ENCODE measurements at places on chromosomes 13 and 19. TPM values are rescaled to one million over a fixed set of nuclear protein-coding genes. Genes with fewer than 3 reads are reported as not detected.

DNA sequence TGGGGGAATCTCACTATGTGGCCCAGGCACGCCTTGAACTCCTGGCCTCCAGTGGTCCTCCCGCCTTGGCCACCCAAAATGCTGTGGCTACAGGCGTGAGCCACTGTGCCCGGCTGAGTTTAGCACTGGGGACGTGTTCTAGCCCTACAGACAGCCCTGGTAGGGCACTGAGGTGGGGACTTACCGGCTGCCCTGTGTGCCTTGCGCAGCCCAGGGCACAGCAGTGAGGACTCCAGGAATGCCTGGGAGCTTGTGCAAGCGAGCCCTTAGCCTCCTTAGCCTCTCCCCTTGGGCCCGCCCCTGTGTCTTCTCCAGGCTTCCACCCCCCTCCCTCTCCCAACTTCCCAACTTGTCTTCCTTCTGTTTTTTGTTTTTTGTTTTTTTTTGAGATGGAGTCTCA lies 21.0 kb downstream of the CCNE1 start:
- DNase-seq, result no peak

- DNase-seq, result no peak
Measured at GRCh38 chr13:41916173-41916954, 44.5 kb downstream of the VWA8 start.

DNA sequence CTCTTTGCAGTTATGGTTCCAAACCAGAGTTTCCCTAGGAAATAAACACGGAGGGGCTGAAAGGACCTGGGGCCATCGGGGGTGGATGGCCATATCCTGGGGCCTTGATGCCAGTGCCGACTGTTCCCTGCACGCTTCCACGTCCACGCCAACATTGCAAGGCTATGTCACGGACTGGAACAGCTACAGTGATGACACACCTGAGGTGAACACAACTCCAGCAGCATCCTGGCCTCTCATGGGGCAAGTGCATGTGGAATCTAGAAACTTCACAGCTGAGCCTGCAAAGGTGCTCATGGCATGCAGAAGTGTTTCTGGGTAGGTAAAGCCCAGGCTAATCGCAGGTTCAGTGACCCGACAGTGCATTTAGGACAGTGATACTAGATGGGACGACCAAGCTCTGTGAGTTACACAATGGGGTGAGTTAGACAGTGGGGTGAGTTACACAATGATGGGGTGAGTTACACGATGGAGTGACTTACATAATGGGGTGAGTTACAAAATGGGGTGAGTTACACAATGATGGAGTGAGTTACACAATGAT lies 52.0 kb upstream of the GAS6 start:
- DNase-seq, result peak; percentile 25

PDE4C gene
- not detected for total RNA-seq

POU2F2 gene
- 1.2 TPM for total RNA-seq

LILRA2 gene
- 0.66 TPM for total RNA-seq

GRCh38 chr13:110912651-110913051 lies 2.2 kb downstream of the ANKRD10 start:
- no peak for DNase-seq

PLK5 gene
- 0.44 TPM for total RNA-seq

GRCh38 chr13:40657307-40657706 lies 9.1 kb downstream of the FOXO1 start:
- no peak for DNase-seq

DNA sequence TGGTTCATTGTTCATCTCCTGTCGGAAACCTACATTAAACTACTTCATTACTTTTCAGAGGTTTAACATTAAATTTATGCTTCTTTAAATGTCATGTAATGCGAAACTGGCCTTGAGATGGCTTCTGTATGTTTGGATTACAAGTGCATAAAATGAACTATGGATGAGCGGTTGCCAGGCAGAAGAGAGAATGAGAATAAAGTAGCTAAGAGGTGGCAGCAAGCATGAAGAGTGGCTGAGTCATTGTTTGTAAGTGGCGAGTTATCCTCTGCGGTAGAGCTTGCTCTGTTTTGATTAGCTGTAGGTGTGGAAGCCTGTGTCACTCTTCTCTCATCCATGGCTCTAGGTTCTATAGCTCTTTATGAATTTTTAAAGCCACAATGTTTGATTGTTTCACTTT lies 1139.6 kb upstream of the PCDH9 start:
- DNase-seq, result no peak

DNA sequence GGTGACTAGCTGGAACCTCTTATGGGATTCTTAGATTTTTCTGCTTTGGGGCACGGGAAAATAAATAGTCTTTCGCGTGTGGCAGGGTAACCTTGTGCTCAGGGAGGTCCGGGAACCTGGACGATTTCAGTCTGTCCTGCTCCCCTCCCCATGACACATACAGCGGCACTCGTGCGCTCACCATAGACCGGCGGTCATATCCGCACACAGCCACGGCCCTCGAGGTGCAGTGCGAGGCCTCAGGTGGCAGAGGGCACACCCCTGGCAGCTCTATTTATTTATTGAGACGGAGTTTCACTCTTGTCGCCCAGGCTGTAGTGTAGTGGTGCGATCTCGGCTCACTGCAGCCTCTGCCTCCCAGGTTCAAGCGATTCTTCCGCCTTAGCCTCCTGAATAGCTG lies 3.0 kb downstream of the ONECUT3 start:
- DNase-seq, result no peak

GRCh38 chr19:917323-918151 lies at the start of gene KISS1R:
Gene KISS1R (plus strand): TSS chr19:917333. CDS start chr19:917503, 170 bp downstream.
- DNase-seq, result no peak

GRCh38 chr19:38527466-38528136 lies 90.2 kb downstream of the MAP4K1 start:
- DNase-seq, result no peak

DNA sequence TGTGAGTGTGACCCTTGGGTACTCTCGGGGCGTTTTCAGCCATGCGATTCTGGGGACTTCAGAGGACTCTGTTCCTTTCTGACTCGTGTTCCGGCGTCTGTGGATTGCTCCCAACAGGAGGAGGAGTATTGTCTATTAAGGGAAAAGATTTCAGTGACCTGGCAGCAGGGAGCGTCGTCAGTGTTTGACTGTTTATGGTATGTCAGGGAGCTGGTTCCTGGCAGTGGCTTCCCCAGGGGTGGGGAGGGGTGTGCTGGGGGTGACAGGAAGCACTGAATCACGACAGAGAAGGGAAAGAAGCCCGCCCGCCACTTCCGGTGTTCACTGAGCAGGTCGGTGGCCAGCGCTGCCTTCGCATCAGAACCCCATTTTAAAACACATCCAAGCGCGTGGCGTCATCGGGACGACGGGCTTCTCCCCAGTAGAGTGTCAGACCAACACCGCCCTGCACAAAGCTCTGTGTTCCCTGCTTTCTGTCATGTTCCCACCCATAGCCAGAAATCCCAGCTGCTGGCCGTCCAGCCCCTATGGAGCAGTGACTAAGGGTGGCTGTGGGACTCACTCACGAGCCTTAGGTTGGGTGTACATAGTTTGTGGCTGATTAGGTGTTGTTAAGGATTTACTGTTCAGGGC lies 33.8 kb downstream of the COL4A2 start:
- peak; percentile 88 for DNase-seq

DNA sequence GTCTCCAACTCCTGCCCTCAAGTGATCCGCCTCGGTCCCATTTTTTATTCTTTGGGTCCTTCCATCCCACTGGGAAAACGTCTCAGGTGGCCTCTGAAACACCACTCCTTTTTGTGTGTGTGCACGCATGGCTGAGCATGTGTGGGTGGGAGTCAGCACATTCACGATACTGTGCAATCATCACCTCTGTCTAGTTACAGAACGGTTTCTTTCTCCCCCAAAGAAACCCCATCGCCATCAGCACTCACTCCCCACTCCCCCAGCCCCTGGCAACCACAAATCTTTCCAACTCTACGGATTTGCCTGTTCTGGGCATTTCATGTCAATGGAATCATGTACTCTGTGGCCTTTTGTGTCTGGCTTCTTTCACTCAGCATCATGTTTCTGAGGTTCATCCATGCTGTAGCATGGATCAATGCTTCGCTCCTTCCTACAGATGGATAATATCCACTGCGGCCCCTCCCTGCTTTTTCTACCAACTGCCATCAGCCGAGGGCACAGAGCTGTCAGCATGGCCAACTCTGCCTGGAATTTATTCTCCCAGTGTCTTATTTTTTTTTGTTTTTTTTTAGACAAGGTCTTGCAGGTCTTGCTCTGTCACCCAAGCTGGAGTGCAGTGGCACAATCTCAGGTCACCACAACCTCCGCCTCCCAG lies 9.7 kb downstream of the F2RL3 start:
- DNase-seq, result no peak

DNA sequence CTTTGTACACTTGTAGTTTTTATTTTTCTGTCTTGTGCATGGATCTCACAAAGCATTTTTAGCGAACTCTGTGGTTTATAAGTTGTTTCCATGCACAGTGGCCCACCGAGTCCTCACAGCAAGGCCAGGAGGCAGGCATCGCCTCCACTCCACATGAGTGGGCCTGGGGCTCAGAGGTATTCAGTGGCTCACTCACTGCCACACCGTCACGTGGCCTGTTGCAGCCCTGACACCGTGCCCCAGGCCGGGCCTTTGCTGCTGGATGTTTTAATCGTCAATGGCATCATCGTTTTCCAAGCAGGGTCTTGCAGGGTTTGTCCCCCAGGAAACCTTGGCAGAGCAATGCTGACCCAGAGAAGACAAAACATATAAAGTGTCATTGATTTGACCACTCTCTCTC lies 59.8 kb downstream of the SPACA7 start:
- no peak for DNase-seq

CCDC8 gene
- total RNA-seq, result 29.7 TPM

ZNF71 gene
- total RNA-seq, result 9.8 TPM

DNA sequence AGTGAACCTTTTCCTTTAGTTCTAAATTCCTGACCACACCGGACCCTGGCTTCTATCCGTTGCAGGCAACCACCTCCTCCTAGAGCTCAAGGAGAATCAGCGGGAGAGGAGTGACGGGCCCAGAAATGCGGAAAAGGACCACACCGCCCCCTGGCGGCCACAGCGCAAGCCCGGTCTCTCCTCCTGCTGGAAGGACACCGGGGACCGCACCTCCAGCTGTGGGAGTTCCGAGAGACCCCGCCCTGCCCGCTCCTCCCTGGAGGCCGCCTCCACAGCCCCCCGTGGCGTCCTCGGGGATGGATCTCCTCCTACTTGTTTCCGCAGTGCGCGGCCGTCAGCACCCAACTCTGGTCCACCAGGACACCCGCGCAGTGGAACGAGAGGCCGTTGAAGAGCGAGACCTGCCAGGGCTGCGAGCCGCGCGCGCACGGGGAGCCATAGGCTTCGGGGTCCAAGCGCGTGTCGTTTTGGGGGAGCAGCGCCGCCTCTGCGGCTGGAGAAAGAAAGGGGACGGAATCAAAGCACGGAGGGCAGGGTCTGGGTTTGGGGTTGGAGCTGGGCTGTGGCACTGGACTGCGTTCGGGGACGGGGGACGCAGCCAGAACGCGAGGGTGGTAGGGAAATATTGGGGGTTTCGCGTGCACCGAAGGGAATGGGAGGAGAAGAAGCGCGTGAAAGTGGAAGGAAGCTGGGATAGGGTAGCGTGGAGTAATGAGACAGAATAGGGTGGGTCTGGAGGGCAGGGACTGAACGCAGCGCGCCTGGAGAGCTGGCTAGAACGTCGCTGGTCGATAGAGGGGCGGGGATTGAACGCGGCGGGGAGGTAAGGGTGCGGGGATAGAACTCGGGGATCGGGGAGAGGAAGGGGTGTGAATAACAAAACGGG lies 2.5 kb downstream of the KLK10 start:
- DNase-seq, result peak; percentile 81

DNA sequence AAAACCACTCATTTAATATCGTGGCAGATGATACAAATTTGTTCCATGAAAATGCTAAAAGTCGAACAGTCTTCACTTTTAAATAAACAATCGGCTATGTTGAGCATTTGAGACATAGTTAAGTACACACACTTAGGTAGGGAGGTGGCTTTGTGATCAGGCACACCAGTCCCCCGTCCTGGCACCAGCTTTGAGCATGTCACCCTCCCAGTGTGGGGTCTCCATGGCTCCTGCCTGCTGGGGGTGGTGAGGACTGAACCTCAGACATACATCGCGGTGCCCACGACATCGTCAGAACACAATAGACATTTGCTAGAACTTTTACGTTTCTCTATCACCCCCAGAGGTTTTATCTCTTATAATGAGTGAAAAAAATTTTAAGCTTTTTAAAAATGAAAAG lies 62.0 kb downstream of the RFX2 start:
- peak; percentile 38 for DNase-seq
